ENCODE measurements at places on chromosomes 6 and 20. TPM values are rescaled to one million over a fixed set of nuclear protein-coding genes. Genes with fewer than 3 reads are reported as not detected.

GRCh38 chr6:24520929-24521546, 26.3 kb downstream of the ALDH5A1 start:
- DNase-seq = peak; percentile 28

DNA sequence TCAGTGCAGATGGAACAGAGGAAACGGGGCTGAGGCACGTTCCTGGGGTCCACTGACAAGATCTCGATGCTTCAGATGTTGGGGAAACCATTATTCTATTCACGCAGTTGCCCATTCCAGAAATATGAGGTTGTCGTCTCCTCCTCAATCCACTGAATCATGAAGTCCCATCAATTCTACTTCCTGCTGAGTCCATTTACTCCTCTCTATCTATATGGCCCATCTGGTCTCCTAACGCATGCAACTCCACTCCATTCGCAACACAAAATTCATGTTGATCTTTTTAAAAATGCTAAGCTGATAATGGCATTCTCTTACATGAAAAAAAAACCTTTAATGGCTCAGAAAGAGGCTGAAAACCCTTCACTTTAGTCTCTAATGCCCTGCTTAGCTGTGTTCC, 37.5 kb downstream of the MAP3K5 start:
- DNase-seq = no peak

DNA sequence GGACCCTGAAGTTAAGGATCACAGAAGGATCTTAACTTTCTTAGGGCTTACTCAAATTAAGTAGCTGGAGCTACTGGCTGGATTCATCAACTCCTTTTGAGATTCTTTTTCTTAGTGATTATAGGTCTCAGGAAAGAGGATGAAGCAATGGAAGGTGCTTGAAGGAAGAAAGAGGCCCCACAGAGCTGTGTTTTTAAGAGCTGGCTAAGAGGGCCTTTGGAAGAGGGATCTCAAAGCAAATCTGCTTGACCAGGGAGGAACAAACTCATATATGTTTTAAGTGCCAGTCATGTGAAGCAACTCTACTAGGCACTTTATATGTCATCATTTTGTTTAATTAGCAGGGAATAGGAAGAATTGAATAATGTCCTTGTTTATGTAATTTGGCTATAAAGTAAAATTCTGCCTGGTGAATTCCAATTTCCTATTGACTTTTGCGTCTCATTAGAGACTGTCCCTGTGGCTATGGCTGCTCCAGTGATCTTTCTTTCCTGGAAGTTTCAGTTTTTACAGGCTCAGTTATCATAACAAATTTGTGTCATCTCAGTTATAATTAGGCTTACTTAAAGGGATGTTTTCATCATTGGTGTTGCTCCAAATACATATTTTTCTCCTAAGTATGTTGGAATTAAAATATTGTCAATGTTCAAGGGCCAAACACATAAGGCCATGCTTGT, 222.8 kb upstream of the CITED2 start:
- DNase-seq = no peak

DNA sequence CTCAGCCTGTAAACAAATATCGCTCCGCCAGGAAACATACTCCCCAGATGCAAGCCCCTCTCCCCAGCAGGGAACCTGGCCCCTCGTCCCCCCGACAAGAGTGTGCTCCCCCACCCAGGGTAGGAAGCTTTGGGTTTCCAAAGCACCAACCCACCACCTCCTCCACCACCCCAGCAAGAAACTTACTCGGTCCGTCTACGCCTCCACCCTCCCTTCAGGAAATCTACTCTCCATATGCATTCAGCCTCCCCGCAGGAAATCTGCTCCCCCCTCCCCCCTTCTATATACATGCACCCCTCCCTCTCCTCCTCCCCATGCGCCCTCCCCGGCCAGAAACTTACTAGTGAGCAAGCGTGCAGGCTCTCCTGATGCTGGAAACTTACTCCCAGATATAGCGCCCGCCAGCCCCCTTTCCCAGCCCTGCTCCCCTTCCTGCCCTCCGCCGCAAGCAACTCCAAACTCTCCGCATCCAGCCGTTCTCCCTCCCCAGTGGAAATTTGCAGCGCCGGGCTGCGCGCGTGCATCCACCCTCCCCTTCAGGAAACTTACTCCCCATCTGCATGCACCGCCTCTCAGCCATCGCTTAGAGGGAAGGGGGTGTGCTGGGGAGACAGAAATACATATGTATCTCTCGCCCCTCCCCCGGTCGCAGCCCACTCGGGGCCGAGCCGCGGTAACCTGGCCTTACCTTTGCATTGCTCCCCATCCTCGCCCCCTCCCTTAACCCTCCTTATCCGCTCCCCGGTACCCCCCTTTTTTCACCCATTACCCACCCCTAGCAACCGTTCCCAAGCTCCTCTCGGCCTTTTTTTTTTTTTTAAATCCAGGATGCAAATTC, at the start of gene TRERF1:
TSS of gene TRERF1 (minus strand) at position 594 of the 838 bp plus-strand sequence. CDS start 182,336 bp downstream, outside the sequence.
- DNase-seq = peak; percentile 30

The SLC17A4 gene
- not detected for polyA plus RNA-seq

DNA sequence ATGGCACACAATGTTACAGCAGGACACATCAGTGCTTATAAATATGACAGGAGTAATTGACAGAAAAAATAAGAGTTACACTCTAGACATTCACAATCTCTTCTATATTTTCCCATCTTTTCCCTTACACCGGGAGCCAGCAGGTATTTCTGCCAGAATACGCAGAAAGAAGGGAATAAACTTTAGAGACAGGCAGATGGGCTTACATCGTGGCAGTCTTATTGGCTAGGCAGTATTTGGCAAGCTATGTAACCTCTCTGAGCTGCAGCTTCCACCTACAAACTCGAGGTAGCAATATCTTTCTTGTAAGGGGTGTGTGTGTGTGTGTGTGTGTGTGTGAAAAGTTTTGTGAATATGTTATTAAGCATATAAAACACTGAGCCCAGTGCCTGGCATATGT, 33.0 kb upstream of the TSHZ2 start:
- no peak for DNase-seq

DNA sequence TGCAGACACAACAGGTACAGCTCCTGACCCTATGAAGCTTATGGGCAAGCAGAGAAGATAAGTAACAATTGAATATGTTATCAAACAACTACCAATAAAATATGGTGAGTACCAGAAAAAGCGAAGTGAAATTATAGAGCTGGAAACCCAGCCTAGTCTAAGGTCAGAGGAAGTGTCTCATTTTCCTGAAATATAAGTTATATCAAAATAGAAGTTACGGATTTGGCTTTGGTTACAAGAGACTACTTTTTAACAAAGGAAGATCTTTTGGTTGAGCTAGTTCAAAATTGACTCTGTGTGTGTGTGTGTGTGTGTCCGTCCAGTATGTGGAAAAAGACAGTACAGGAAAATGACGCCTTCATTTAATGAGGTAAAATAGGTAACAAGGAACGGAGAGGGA, 8.9 kb downstream of the STX11 start:
- peak; percentile 81 for DNase-seq

- DNase-seq = no peak
Observed at GRCh38 chr20:31934968-31935764, 16.7 kb downstream of the PDRG1 start.

DNA sequence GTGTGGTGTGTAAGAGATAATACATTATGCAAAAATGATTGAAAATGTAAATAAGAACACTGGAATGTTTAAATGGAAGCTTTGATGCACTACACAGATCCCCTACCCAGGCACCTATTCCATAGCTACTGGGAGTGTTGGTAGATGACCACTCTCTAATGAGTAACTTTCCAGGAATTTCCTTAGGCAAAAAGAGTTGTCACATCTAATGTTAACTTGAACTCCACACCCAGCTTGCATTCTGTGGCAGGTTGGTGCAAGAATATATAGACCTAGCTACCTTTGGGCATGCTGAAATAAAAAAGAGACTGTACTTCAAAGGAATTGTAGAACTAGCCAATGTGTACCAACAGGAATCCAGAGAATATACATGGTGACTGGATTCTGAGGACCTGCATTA, 1254.2 kb upstream of the EYS start:
- DNase-seq = no peak

- DNase-seq = no peak
Observed at GRCh38 chr6:1558388-1558787, 51.3 kb upstream of the FOXC1 start.

All from endothelial cell of umbilical vein (primary cell).